ENCODE measurements at places on chromosomes 7 and 10.

DNA sequence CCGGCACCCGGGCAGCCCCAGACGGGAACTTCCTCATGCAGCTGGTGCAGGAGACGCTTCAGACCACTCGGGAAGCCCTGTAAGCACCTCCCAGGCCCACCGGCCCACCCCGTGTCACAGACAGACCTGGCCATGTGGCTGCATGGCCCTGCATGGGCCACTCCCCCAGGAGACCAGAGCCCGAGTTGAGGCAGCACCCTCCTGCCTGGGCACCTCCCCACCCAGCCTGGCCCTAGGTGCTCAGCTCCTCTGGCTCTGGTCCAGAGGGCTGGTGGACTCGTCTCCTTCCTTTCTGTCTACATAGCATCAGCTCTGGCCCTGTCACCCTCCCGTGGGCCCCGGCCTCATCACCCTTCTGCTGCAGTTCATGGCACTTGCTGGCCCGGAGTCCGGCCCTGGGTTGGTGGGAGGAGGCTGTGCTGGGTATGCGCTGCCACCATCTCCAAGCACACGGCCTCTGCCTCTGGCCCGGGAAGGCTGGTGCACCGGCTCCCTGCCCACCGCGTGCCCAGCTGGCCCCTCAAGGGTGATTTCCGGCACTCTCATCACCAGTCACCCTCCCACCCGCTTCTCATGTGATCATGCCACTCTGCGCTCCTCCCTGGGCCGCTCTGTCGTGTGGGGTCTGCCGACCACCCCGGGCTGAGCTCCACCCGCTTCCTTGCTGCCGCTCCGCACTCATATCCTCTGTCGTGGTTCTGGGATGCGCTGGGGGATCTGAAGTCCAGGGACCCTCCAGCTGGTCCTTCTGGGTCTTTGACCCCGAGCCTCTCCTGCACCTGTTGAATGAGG is 53.1 kb upstream of the DPYSL4 start:
- no peak for DNase-seq

DNA sequence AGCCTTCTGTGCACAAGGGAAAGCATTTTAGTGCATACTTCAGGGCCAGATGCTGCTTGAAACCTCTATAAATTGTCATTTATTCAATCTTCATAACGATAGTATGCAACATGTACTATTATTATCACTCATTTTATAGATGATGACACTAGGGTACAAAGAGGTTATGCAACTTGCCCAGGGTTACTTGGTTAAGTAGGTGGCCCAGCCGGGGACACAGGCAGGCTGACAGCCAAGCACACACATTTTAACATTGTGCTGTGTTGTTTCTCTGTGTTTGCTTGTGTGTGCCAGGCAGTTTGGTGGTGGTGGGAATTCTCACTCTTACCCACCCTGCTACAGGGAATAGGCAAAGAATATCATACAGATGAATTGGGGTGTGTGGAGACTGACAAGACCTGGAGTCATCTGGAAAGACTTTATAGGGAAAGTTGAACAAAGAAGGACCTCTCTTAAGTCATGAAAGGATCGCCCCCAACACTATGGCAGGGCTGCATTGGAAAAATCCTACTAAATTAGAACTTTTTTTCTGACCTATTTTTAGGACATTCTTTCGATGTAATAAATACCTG is 98.9 kb downstream of the MKX start:
- DNase-seq = no peak

DNA sequence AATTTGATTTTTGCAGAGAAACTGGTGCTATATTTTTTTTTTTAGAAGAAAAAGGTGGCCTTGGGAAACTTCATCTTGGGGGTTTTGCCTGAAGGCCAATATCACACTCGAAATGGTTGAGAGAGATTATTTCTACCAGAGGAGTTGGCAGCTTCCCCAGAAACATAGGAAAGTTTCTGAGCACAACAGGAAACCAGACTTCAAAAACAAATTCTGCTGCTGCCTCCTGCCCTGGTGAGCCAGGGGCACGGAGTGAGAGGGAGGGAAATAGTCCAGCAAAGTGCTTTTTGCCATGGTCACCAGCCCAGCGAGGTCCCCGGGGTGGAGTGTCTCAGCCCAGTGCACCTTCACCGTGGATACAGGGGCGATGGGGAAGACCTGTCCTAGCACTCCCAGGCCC is 61.1 kb downstream of the FOXI2 start:
- no peak for DNase-seq

- no peak for DNase-seq
Measured at GRCh38 chr7:127822822-127823508, 171.0 kb downstream of the SND1 start.

- DNase-seq = no peak
Measured at GRCh38 chr10:72076756-72077155, 11.6 kb downstream of the SPOCK2 start.

- DNase-seq = no peak
Measured at GRCh38 chr10:114691442-114691941, 33.4 kb upstream of the ABLIM1 start.

- no peak for DNase-seq
Measured at GRCh38 chr7:116524609-116525297, at the start of gene CAV1. CAV1 (plus strand) TSS chr7:116525036; CDS start chr7:116525063, 27 bp downstream.

- no peak for DNase-seq
Measured at GRCh38 chr7:18708204-18708603, 212.7 kb downstream of the HDAC9 start.

DNA sequence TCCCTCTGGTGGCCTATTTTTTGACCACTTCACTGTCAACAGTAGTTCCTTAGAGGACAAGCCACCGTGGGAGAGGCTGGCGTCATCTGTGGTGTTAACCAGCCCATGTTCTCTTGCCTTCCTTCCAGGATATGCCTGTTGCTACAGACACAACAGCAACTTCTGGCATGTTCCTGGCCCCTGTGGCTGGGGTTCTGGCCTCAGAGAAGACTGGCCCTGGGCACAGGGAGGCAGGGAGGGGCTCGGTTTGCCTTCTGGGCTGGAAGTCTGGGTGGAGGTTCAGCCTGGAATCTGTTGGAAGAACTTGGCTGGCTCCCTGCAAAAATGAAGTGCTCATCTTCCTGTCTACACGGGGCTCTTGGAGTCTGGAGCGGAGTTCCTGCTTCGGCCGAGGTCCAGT is 25.7 kb downstream of the GOLGA7B start:
- DNase-seq = no peak

DNA sequence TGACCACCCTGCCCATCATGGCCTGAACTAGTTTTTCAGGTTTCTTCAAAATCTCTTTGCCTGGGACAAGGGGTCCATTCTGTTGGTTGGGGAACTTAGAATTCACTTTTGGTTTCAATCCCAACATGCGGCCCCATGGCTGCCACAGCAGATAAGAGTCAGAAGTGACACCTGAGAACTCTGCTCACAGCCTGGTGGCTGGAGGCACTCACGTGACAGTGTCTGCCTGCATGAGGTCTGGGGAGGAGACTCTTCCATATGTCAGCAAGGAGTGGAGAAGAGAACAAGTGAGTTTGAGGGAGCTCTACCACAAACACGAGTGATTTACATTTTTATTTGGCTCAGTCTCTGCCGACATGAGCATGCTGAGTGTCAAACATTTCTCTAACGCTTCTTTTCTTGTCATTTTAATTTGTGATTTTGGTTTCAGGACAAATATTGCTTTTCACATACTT is 370.4 kb downstream of the TNS3 start:
- DNase-seq = no peak

- no peak for DNase-seq
Measured at GRCh38 chr7:17022920-17023319, 141.1 kb upstream of the AGR3 start.

GRCh38 chr10:32084185-32084851 is 28.1 kb upstream of the KIF5B start:
- DNase-seq = no peak

- DNase-seq = no peak
Measured at GRCh38 chr10:110527731-110528171, 30.0 kb downstream of the DUSP5 start.

DNA sequence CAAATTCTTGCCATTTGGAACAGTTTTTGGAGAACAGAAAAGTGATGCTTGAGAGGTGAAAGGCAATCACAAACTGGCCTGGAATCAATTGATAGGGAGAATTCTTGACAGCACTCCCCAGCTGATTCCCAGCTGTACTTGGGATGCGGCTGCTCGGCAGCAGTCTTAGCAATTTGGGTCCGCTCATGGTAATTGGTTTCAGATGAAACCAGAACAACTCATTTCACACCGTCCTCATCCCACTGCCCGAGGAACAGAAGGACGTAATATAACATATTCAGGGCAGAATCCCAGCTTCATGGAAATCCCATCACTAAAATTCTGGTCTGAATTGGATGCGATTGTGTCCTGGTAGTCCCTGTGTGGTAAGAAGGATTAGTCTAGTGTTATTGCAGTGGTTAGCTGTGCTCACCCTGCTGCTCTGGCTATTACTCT is 223.3 kb upstream of the FERD3L start:
- no peak for DNase-seq

DNA sequence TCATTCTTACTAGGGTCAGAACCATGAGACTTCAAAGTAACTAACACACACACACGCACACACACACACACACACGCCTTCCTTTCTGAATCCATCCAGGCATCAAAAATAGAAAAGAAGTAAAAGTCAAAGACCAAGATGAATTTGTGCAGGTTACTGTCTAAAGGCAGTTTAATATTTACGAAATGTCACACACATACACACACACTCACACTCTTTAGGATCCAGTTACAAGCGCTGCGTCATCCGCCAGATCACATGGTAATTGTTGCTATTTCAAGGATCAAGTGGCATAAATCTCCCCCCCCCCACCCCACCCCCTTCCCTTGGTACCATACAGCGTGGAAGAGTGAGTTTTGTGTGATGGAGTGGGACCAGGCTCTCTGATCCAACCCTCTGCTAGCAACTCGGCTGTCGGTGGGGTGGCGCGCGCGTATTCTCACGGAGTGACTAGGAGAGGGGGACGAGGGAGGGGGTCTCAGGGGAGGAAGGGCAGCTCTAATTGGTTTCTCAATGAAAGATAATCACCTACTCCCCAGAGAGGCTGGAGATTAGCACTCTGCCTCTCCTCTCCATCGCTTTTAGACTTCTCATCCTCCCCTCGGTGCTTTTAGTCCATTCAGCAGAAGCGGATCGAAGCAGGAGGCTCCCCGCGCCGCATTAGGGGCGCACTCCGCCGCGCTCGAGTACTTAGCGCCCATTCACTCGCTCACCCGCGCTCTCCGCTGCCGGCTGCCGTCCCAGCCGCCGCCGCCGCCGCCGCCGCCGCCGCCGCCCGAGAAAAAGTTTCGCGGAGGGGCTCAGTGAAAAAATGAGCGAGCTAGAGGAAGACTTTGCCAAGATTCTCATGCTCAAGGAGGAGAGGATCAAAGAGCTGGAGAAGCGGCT is 83.5 kb upstream of the PRKG1 start:
- no peak for DNase-seq

GRCh38 chr10:114320249-114321116 is 81.4 kb downstream of the VWA2 start:
- no peak for DNase-seq

DNA sequence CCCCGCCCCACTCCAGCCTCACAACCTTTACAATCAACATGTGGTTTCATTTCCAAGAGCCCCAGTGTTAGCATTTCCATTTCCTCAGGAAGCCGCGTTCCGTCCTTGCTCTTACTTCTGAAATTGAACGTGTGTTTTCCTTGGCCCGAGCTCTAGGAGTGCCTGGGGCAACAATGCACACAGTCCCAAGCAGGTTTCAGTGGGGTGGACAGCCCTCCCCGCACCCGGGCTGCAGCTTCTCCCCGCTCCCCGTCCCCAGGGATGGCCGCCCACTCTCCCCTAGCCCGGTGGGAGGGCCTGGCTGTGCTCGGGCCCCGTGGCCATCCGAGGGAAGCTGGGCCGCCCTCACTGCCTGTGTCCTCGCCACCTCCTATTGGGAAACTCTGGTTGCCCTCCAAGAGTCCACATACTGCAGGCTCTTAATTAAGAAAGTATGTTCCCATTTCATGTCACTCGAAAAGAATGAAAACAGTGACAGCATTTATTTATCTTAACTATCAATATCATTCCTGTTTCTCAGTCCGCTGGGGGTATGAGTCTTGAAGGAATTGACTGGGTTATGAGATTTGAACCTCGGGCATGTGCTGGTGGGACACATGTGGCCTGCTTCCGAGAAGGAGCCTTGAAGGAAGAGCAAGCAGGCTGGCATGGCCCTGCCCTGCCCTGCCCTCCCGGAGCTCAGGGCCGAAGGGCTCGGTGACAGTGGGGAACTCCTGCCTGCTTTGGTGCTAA is 163.8 kb downstream of the GRK5 start:
- no peak for DNase-seq

DNA sequence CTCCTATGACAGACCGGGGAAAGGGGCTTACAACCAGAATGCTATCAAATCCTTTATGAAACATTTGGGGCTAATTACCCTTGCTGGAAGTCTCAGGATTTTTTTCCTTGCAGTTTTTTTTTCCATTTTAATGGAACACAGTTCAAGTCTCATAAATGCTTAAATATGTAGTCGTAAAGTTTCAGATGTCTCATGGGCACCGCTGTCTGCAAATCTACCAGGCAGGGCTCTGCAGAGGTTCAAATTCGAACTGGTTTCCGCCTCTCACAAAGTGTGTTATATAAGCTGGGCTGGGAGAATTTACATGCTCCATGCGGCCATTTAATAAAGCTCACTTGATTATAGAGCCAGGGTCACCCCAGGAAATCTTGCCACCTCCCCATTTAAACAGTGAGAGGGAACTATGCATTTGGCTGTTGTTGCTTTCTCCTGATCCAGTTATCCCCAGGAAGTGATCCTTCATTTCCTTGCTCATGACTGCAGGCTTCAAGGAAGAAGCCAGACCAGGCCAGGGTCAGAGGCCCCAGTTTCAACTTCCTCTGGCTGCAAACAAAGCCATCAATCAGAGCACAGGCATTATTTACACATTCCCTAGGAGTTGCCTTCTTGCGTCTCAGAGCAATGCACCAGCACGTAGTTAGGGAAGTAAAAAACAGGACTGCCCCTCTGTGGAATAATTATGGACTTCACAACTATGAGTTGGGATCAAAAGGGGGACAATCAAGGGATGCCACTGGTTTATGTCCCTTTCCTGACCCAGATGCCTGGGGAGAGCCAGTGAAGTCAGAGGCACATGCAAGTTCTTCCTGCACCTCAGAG is 358.8 kb downstream of the PRPF18 start:
- DNase-seq = no peak

GRCh38 chr7:98616381-98617050 is 569 bp upstream of the NPTX2 start:
- no peak for DNase-seq

Measured in stimulated activated CD4-positive, alpha-beta T cell treated with anti-CD3 and anti-CD28 coated beads, Interleukin-15, amount 100 ng/mL, for 1 hour (primary cell).